T-helper 17 cell (primary cell): ENCODE measurements at places on chromosomes 12 and 14.

DNA sequence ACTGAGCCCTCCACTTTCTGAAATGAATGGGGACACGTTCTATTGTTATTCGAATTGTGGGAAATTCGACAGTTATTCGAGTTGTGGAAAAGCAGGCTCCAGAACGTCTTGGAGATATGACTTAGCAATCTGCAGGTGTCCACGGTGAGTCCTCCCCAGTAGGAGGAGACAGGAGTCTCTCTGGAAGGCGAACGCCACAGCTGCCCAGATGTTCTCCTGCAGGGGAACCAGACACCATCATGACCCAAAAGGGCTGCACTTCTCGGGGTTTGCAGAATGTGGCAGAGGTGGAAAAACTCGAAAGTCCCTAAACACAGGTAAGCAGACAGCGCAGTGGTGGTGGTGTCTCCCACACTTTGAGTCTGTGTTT lies 363.6 kb upstream of the SFSWAP start:
- no peak for DNase-seq

GRCh38 chr12:77821699-77822203 lies 8.9 kb upstream of the NAV3 start:
- no peak for DNase-seq

- DNase-seq, result no peak
Observed at GRCh38 chr12:30169839-30170591, 386.3 kb upstream of the TMTC1 start.

GRCh38 chr12:89490922-89491321 lies 33.7 kb downstream of the GALNT4 start:
- no peak for DNase-seq
